ENCODE measurements at places on chromosomes 1 and 21.

DNA sequence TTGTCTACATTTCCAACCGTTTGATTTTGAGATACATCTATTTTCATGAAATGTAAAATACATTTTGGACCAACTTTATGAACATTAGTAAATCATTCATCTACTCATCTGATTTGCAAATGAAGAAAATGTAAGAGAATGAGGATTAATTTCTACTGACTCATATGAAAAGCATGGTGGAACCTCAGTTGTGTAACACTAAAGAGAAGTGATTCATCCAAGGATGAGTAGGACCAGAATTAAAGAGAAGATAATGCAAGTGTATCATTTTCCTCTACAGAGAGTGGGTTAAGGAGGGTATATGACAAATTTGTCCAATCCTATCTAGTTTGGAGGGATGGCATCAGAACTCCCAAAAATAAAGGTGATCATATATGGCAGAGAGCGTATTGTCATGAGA, 1967.6 kb downstream of the MRPL39 start:
- no peak for DNase-seq

- DNase-seq = no peak
Observed at GRCh38 chr1:29245261-29245660, 8.9 kb downstream of the PTPRU start.

DNA sequence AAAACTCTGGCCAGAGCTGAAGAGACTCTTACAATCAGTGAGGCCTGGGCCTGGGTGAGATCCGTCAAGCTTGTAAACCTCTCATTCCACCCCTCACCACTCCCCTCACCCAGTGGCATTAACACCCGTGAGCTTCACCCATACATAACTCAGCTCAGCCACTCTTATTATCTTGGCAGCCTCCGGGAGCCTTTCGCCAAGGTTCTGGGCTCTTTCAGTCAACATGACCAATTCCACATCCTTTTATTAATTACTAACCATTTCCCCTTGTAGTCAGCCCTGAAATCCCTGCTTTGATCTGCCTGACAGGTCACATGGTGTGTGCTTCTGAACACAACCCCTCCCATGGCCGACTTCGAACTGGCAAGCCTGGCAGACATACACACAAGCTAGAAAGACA, 134.8 kb downstream of the SETD4 start:
- DNase-seq = no peak

- DNase-seq = no peak
Observed at GRCh38 chr1:95879498-95880050, 645.6 kb downstream of the RWDD3 start.

GRCh38 chr1:152811050-152811449, 721 bp upstream of the LCE1B start:
- DNase-seq = no peak

GRCh38 chr1:175413367-175413766, 220.8 kb upstream of the KIAA0040 start:
- no peak for DNase-seq

DNA sequence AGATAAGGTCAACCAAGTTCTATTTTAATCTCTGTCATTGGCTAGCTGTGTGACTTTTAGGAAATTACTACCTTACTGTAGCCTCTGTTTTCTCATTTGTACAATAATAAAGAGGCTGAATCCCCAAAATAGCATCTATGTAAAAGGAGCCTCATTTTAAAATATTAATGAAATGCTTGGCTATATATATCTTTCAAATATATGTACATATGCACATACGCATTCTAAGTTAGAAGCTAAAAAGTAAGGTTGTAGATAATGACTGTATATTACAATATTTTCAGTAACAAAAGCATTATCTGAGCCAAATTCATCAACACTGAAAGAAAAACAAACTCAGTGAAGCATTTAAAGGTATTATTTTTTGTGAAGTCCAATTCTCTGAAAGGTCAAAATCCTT, 44.6 kb downstream of the TYW3 start:
- no peak for DNase-seq

- no peak for DNase-seq
Observed at GRCh38 chr1:3247521-3248121, 178.6 kb downstream of the PRDM16 start.

DNA sequence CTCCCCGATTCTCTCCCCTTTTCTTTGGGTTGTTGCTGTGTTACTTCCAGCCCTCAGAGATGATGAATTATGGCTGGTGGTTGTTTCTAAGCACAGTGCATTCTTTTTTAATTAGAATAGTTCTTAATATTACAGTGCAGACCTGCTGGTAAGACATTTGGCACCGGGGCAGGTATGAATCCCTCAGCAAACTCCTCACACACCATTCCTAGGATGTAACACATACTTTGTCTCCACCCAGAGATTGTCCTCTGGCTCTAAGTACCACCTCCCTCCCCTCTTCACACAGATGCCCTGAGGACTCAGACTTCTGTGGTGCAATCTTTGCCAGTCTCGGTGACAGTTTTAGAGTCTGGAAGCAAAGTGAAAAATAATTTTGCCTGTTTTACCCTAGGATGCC, 143.1 kb downstream of the HLX start:
- DNase-seq = no peak

DNA sequence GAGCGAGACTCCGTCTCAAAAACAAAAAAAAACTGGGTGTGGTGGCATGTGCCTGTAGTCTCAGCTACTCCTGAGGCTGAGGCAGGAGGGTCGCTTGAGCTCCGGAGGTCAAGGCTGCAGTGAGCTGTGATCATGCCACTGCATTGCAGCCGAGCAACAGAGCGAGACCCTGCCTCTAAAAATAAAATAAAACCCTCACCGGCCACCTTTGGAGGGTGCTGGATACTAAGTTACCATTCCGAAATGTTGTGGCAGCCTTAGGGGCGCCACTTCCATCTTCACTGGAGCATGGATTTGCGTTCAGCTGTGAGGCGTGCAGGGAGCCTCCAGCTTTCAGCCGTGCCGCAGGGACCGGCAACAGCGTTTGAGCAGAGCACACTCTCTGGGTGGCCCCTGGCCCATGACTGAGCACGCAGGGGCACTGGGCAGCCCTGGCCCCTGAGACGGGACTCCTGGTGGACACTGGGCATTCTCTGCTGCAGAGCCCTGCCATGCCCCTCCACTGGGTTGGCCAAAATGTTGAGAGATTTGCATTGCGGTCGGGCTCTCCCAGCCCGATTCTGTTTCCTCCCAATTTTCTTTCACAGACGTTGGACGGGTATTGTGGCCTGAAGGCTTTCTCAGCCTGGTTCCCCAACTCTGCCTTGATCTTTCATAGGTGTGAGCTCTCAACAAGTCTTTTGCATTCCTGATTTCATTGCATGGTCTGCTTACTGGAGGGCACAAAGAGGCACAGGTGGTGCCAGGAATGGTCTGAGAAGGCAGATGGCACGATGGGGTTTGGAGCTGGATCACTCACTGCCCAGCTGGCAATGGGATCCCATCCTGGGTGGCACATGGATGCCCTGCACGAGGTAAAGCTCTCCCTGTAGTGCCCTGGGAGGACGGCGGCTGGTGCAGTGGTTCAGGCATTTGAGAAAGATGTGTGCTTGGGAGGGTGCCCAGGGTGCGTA, 5.8 kb upstream of the CFAP74 start:
- no peak for DNase-seq

- DNase-seq = no peak
Observed at GRCh38 chr1:177024623-177025022, 139.9 kb downstream of the ASTN1 start.

- DNase-seq = no peak
Observed at GRCh38 chr1:97691325-97691724, 229.5 kb downstream of the DPYD start.

GRCh38 chr21:45601551-45601950, 42.0 kb upstream of the PCBP3 start:
- no peak for DNase-seq

GRCh38 chr1:25908161-25908560, 1.9 kb upstream of the STMN1 start:
- no peak for DNase-seq

- no peak for DNase-seq
Observed at GRCh38 chr1:6911974-6912373, 126.7 kb downstream of the CAMTA1 start.

DNA sequence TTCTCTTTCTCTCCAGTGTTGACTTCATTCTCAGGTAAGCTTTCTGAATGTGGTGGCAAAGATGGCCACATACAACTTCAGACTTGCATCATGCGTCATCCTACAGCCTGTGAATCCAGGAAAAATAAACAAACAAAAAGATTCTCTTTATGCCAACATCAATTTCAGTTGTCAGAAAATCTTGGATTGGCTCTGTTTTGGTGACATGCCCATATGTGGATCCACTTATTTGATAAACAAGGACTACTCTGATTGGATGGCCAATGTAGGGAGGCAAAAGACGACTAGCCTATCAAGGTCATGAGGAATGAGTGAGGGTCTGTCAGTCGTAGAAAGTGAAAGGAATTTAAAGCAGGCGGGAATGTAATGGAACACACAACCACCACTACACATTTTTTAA, 866.6 kb downstream of the USP25 start:
- DNase-seq = no peak

DNA sequence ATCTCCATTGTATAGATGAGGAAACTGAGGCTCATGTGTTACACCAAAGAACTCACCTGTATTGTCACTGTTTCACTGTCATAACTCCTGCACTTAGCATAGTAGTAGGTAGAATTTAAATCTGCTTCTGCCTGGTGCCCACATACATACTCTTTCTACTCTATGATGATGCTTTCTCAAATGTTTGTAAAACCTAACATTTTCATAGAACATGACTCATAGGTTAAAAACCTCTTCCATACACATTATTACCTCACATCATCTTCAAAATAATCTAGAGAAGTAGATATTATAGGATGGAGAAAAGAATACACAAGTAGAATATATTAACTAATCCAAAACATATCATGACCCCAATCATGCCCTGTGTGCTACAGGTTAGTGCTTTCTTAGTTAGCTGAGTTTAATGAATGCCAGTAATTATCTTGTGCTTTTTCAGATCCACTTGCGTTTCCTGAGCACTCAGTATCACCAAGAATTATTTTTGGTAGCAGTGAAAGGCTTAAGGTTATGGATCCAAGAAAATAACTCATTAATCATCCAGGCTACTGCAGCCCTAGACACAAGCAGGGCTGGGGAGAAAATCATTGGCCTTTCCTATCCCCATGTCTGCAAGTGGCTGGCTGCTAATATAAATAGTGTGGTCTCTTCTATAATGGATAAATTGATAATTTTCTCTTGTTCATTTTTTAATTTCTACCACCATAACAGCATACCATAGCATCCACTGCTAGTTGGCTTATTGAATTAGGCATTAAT, 156.9 kb downstream of the LRRC40 start:
- no peak for DNase-seq

GRCh38 chr1:187034501-187034900, 205.8 kb downstream of the PLA2G4A start:
- DNase-seq = no peak

- no peak for DNase-seq
Observed at GRCh38 chr21:17467829-17468228, 45.0 kb upstream of the CXADR start.

DNA sequence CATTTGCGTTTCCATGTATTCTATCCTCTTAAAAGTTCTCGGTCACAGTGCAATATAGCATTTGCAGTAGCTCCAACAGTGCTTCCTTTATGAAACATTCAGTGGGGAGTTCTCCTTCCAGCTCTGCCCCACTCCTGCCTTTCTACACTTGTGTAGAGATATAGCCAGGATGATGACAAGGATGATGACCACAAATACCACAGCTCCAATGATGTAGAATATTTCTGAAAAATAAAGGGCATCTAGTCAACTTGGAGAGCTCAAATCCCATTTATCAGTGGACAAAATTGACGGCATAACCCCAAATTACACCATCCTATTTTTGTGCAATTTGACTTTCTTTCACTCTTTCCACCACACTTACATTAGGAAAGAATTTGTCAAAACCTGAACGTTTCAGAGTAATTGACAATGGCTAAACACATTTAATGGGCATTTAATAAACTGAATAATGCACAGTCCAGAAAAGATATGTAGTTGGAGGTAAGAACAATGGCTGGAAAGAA, 11.1 kb downstream of the F3 start:
- no peak for DNase-seq

DNA sequence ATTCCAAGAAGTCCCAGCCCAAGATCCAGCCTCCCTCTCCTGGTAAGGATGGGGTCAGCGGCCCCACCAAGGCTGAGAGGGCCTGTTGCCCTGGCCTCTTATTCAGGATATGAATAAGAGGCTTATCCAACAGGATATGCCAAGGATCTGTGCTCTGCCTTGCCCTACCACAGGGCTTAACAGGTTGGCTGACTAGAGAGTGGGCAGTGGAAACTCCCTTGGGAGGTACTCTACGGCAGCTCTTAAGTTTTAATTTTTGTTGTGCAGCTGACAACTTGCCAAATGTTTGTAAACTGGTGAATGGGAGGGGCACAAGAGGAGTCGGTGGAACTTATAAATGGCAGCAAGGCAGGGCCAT, 16.5 kb upstream of the PIGV start:
- no peak for DNase-seq

DNA sequence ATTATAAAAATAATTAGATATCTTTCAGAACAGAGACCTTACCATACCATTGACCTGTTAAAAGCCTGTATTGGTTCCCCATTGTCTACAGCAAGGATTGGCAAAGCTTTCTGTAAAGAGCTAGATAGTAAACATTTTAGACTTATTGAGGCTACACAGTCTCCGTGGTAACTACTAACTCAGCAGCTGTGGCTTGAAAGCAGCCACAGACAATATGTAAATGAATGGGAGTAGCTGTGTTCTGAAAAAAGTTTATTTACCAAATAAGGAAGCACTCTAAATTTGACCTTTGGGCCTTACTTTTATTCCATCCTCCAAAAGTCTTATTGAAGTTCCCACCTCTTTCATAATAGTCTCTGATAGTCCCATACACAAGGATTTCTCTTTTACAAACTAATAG, 39.7 kb downstream of the NUP210L start:
- DNase-seq = no peak

DNA sequence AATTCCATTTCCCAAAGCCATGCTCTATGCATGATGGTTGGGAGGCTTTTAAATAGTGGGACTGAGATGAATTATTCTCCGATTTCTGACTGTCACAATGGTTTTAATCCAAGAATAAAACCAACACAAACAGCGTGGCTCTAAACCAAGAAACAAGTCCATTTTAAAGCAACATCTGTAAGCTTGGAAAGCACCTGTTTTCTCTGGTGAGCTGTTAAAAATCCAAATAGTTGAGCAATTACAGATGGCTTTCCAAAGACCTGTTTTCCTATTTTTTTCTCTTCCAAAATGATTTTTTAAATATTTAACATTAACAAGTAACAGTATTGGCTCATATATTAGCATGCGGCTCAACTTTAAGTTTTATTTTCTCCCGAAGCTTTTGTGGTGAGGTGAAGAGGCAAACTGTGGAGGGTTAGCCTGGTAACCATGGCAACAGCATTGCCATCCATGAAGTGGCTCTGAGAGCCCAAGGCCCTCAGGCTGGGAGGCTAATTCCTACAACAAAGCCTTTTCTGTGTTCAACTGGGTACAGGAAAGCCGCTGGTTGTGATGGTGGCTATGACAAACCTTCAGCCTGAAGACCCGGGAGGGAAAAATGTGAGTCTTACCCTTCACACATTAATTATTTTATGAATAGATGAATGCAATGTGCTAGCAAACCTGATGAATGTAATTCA, 56.7 kb upstream of the B3GALT5 start:
- DNase-seq = no peak
